T-cell (primary cell): ENCODE measurements at places on chromosomes 1 and 21.

GRCh38 chr1:156523801-156524480, 23.4 kb upstream of the MEF2D start:
- DNase-seq: no peak

- no peak for DNase-seq
These were observed 203.7 kb upstream of the RUNX1 start for GRCh38 chr21:35252831-35253230.

DNA sequence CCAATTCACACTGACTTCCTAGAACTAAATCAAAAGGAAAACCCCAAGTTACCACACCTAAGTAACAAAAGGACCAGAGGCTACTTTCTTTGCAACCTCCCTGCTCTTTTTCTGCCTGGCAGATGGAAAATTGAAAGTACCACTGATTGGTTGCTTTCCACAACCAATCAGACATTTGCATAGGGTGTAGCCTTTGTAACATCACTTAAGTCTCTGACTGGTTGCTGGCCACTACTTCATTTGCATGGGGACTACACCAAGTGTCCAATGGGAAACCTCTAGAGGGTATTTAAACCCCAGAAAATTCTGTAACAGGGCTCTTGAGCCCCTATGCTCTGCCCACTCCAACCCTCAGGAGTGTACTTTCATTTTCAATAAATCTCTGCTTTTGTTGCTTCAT, 365.0 kb downstream of the LTN1 start:
- no peak for DNase-seq

GRCh38 chr1:175000697-175001187, 995 bp downstream of the CACYBP start:
- DNase-seq: no peak

DNA sequence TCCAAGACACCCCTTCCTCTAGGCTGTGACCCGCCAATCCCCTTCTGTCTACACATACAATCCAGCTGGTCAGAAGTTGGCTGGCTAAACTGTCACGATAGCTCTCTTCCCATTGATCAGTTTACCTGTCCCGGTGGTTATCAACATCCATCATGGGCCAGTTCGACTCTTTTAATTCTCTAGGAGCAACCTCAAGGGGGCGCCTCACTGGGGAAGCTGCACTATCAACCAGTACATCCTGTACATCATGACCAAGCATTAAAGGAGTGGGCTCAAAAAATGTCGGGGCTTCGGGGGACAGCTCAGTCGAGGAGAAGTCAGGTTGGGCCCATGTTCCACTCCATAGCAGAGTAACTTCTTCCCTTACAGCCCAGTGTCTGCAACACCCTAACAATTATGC, 53.2 kb upstream of the B3GALNT2 start:
- no peak for DNase-seq

DNA sequence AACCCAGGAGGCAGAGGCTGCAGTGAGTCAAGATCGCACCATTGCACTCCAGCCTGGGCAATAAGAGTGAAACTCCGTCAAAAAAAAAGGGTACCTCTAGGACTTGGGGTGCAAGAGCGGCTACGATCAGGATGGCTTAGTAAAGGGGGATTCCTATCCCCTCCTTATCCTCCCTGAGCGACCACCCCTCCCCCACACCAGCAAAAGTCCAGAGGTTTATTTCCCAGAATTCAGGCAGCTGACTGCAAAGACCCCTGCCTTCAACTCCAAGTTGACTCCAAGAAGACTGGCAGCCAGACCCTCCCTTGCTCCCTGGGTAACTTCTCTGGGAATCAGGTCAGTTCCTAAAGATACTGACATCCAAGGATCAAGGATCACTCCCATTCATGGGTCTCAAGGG, 12.4 kb upstream of the PRDM16 start:
- DNase-seq: no peak

- DNase-seq: no peak
These were observed 35.5 kb upstream of the IRF2BP2 start for GRCh38 chr1:234645474-234645953.

GRCh38 chr1:229839800-229840199, 213.8 kb downstream of the URB2 start:
- no peak for DNase-seq

DNA sequence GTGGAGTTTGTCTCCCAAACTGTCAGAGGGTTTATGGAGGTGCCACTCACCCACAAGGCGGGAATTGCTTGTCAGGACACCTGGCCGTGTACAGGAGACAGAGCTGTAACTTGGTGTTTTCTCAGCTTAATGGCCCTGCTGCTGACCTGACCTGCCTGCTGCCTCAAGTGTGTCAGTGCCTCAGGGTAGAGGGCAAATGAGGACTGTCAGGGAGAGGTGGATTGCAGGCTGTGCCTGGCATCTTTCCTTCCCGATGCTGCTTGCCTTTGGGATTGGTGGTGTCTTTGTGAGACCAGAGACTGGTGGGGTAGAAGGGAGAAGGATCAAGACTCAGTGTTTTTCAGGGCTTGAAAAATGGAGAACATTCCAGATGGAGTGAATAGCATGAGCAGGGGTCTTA, 31.4 kb downstream of the TMEM53 start:
- no peak for DNase-seq

DNA sequence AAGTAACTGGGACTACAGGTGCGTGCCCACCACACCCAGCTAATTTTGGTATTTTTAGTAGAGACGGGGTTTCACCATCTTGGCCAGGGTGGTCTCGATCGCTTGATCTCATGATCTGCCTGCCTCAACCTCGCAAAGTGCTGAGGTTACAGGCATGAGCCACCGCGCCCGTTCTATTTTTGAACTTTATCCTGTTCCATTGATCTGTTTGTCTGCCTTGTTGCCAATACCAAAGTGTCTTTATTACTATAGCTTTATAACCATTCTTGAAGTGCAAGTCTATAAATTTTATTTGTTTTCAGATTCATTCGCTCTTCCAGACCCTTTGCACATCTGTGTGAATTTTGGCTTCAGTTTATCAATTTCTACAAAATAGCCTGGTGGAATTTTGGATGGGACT, 28.0 kb downstream of the SYT14 start:
- no peak for DNase-seq

DNA sequence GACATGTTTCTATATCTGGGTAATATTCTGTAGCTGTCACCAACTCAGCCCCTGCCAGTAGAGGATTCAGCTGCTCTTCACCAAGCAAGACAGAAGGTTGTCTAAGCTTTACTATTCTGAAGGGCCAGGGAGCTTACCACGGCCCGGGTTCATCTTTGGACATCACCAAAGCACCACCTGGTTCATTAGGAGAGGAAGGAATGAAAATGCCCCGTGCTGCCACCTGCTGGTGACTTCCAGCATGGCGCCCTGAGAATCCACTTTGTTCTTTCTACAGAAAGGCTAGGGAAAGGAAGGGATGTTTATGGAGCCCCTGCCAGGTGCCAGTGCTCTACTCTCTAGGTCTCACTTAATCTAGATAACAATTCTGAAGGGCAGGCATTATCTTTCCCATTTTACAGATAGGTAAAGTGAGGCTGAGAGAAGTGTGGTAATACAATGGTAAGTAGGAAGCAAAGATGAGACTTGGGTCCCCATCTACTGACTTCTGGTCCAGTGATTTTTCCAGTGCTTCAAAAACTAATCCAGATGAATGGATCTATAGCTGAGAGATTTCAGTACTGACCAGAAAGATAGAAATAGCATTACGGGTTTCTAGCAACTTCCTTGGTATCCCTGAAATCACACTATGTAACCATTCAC, 79.5 kb downstream of the BEND5 start:
- peak; percentile 14 for DNase-seq

- no peak for DNase-seq
These were observed 50.9 kb downstream of the CNST start for GRCh38 chr1:246617156-246617555.

GRCh38 chr1:201559679-201560162, 20.8 kb downstream of the NAV1 start:
- peak; percentile 51 for DNase-seq

- no peak for DNase-seq
These were observed 8.3 kb downstream of the GPR37L1 start for GRCh38 chr1:202130816-202131522.

GRCh38 chr1:205774198-205775014, 876 bp downstream of the RAB29 start:
- peak; percentile 36 for DNase-seq

- no peak for DNase-seq
These were observed 15.3 kb upstream of the SSX2IP start for GRCh38 chr1:84705513-84705912.

DNA sequence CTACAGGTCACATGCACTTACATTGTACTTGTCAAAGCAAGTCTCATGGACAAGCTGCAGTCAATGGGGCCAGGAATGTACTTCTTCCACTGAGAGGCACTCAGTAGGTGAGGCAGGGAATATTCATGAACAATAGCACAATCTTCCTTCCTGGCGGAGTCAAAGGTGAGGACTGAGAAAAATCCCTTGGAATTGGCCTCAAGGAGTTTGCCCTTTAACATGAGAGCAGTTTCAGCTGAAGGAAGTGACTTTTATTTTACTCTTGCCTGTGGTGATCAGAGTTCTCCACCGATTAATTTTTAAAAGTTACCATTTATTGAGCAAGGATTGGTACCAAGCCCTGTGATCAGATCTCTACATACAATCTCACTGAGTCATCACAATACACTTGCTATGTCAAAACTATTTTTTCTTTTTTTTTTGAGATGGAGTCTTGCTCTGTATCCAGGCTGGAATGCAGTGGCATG, 11.2 kb upstream of the AK2 start:
- DNase-seq: no peak

- no peak for DNase-seq
These were observed 85.0 kb downstream of the NUF2 start for GRCh38 chr1:163406772-163407171.

GRCh38 chr1:7383671-7384520, 387.2 kb upstream of the VAMP3 start:
- no peak for DNase-seq

DNA sequence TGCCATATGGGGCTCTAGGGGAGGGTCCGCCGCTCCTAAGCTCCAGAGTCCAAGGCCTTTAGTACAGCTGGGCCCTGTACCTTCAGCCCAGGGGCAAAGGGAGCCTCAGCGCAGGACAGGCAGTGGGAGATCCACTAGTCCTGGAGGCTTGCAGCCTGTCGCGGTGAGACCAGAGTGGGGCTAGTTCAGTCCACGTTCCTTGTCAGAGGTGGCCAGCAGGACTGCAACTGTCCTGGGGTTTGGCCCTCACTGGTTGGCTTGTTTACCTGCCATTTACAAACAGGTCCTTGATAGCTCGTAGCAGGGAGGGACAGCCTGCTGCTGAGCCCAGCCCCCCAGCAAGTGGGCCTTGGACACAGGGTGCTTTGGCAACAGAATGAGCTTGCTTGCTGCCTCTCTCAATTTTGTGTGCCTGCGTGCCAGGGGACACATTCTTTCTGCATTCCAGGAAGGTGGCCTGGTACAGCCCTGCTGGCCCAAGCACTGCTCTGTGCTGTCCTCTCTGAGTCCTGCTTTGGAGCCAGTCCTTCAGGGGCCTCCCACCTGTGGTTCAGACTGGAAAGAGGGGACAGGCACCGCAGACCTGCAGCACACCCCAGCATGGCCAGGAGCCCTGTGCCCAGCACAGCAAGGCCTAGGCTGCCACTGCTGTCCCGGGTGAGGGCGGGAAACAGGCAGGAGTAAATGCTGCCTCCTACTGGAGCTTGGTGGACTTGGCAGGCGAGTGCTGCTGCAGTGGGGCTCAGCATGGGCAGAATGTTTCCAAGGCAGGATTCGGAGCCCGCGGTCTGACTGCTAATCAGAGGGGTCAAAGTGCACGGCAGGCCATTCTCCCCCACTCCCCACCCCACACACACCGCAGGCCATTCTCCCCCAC, 15.2 kb downstream of the H6PD start:
- DNase-seq: no peak

DNA sequence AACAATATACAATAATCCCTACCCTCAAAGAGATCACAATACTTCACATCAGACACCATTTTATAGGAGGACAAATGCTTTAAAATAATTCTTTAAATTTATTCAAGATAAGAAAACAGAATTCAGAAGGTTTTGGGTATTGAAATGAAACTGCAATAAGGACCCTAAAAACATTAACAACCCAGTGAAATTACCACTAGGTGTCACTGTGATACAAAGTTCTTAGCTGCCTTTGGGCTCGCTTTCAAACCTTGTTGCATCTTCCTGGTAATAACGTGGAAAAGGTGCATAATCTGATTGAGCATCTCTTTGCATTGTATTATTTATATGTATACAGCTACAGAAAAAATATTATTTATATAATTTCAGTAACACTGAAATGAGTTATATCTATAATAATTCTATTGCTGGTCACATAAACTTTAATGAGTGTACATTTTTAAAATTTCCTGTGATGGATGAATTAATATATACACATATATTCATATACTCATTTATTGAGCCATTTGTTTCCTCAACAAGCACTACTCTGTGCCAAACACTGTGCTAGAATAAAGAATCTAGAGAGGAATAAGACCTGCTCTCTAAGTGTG, 185.2 kb downstream of the FAF1 start:
- DNase-seq: no peak

DNA sequence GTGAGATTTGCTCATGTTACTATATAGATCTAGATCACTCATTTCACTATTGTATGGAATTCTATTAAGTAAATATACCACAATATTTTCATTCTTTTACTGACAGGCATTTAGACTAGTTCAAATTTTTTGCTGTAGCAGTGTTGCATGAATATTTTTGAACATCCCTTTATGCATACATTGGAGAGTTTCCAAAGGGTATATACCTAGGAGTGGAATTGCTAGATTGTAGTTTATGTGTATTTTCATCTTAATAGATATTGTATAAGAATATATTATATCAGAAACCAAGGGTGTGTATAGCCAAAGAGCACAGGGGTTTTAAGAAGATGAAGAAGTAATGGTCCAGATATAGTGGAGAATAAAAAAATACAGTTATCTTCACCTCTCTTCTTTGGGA, 6.2 kb downstream of the SCMH1 start:
- no peak for DNase-seq

DNA sequence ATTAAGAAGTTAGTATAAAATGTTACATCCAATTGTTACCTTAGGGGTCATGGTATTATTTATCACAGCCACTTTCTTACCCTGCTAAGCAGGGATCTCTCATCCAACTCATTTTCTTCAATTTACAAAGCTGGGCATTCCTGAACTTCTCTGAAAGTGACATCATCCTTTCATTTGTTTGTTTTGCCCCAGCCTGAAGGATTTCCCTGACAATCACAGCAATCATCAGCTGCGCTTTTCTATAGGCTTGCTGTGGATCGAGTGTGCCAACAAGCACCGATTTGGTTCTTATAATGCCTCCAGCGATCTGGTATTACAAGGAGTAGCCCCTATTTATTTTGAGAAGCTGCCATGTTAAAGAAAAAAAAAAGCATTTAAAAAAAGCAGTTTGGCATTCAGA, 240.2 kb downstream of the USH2A start:
- no peak for DNase-seq

GRCh38 chr1:2540816-2541492, 10.9 kb upstream of the HES5 start:
- DNase-seq: no peak

- no peak for DNase-seq
These were observed 52.1 kb downstream of the EIF2D start for GRCh38 chr1:206560007-206560716.

DNA sequence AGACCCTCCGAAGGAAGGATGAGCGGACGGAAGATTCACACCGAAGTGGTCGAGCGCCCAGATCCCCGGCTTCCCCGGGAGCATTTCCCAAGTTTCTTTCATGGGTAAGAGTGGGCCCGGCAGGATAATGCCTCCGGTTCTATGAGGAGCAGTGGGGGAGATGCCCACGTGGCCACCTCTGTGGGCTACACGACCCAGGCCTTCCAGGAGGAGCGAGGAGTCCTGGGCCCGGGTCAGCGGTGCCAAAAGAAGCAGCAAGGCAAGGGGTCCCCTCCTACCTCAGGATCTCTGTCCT, 7.9 kb upstream of the NBPF11 start:
- DNase-seq: no peak
